CD8-positive, alpha-beta T cell (primary cell): ENCODE measurements at places on chromosomes 3 and 15.
A peak's percentile ranks its signal among the peaks of the same experiment; 100 is the strongest.

GRCh38 chr3:173465112-173465511 is 67.6 kb downstream of the NLGN1 start:
- no peak for DNase-seq

GRCh38 chr3:127853681-127854080 is 31.4 kb upstream of the MGLL start:
- no peak for DNase-seq

DNA sequence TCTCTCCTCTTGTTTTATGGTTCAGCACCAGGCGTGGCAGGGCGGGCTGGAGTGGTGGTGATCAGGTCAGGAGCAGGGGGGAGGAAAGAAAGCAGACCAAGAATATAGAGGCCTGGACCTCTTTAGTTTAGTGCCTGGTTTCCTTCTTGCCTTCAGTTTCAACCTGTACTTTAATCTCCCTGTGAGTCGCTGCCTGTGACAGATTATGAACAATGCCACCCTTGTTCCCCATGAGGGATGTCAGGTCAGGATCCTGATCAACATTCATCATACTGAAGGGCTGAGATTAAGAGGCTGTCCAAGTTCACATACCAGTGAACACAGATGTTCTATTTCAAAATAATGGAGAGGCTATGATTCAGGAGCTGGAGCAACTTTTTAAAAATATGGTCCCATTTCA is 11.4 kb downstream of the ENTPD3 start:
- DNase-seq: no peak

DNA sequence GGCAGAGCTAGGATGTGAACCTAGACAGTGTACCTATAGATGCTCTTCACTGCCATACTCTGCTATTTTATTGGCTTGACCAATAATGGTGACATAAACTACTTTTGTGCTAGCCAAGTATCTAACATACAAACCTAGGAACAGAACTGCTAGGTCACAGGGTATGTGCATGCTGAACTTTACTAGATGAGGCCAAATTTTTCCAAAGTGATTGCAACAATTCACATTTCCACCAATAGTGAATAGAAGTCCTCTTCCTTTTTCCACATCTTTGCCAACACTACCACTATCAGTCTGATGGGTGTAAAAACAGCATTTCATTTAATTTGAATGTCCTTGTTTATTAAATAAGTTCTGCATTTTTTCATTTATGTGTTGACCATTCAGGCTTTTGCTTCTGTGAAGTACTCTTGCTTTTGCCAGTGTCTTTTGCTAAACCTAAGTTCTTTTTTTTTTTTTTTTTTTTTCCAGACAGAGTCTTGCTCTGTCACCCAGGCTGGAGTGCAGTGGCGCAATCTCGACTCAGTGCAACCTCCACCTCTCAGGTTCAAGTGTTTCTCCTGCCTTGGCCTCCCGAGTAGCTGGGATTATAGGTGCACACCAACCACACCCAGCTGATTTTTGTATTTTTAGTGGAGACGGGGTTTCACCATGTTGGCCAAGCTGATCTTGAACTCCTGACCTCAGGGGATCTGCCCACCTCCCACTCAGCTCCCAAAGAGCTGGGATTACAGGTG is 54.1 kb downstream of the DCAF1 start:
- no peak for DNase-seq

GRCh38 chr3:14392231-14392630 is 10.2 kb upstream of the SLC6A6 start:
- no peak for DNase-seq

DNA sequence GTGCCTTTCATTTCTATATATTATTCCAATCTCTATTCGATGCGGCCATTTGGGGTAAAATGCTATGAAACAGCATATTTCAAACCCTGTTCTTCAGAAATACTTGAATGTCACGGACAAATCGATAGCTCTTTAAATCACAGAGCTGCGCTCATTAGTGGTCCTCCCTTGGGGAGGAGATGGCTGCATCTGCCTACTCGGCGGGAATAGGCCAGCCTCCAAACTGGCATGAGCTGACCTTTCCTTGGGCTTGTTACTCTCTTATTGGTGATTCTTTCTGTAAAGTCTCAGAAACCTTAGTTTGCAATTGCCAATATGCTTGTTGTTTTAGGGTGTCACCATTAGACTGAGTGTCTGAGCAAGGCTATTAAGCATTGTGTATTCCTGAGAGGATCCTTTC is 120.9 kb downstream of the BDH1 start:
- DNase-seq: no peak

- DNase-seq: no peak
Measured at GRCh38 chr15:70318594-70319465, 221.1 kb upstream of the TLE3 start.

DNA sequence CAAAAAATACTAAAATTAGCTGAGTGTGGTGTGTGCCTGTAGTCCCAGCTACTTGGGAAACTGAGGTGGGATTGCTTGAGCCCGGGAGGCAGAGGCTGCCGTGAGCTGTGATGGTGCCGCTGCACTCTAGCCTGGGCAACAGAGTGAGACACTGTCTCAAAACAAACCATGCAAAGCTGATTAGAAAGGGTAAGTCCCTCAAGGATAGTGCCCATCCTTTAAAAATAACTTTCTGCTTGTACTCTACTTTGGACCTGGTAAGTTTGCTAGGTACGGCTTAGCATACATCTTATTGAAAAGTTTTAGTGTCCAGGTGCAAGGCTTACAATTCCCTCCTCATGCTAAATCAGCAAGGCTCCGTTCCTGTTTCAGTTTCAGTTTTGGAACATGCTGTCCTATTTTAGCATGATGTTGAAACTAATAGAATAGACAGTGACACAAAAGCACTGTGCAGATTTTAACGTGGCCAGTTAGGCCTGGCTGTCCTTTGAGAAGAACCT is 21.4 kb downstream of the FEM1B start:
- DNase-seq: no peak

- DNase-seq: no peak
Measured at GRCh38 chr3:177107461-177108239, 89.6 kb downstream of the TBL1XR1 start.

DNA sequence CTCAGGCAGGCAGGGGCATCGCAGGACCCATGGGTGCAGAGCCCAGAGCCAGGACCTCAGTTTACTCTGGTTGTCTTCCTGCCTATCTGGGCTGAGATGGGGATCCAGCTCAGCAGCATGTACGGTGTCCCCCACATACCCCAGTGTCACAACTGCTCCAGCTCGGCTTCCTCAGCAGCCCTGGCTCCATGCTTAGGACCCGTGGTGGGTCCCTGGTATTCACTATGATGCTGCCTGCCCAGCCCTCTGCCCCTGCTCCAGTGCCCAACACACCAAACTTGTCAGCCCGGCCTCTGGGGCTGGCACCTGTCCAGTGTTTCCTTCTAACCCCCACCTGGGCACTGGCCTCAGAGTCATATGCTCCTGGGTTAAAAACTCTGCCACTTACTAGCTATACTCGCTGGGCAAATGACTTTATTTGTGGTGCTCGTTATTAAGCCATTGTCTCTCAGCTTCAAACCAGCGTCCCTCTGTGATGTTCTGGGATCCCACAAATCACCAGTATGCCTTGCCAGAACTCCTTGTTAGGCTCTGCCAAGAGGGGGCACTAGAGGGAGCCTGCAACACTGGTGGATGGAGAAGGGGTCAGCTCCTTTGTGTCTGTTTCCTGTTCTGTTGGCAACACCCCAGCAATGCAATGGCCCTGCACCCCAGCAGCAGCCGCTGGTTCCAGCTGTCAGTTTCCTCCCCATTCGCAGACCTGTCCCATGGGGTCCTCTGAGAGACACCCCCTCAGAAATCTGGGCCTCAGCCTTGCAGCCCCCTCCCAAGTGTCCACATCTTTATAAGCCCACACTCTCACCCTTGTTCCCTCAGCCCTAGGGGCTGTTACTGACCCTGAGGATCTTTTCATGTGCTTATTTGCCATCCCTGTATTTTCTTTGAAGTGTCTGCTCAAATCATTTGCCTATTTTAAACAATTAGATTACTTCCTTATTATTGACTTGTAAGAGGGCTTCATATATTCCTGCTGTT is 24.1 kb upstream of the MRPS22 start:
- DNase-seq: no peak

- peak; percentile 34 for DNase-seq
Measured at GRCh38 chr3:15051531-15051930, 13.6 kb downstream of the MRPS25 start.

DNA sequence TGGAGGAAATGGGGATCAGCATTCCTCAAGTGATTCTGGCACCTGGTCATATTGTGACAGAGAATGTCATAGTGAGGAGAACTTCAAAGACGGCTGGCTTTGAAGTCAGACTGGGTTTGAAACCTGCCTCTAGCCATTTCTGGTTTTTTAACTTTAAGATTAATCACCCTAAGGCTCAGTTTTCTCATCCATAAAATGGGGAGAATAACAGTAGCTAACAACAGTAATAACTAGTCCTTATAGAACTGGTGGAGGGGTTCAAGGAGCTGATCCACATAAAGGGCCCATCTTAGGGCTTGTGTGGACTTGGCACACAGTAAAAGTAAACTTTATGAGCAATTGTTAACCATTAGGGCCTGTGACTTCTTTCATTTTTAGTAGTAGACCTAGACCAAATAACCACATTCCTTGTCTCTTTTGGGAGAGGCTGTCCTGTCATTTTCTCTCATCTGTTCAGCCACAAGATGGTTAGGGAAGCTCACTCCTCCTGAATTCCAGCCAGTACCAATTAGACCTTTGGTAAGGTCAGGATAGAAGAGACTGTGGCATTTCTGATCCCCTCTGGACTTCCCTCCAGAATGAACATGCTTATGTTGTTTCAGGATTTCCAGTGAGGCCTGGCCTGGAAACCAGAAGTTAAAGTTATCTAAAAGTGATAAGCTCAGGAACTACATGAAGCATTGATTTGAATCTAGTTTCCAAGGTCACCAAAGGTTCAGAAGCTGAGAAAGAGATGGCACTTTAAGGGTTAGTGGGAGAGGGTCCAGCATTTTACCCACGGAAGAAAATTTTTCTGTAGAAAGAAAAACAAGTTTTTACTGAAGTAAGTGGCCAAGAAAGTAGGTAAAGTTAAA is 159.3 kb upstream of the DPH6 start:
- no peak for DNase-seq

DNA sequence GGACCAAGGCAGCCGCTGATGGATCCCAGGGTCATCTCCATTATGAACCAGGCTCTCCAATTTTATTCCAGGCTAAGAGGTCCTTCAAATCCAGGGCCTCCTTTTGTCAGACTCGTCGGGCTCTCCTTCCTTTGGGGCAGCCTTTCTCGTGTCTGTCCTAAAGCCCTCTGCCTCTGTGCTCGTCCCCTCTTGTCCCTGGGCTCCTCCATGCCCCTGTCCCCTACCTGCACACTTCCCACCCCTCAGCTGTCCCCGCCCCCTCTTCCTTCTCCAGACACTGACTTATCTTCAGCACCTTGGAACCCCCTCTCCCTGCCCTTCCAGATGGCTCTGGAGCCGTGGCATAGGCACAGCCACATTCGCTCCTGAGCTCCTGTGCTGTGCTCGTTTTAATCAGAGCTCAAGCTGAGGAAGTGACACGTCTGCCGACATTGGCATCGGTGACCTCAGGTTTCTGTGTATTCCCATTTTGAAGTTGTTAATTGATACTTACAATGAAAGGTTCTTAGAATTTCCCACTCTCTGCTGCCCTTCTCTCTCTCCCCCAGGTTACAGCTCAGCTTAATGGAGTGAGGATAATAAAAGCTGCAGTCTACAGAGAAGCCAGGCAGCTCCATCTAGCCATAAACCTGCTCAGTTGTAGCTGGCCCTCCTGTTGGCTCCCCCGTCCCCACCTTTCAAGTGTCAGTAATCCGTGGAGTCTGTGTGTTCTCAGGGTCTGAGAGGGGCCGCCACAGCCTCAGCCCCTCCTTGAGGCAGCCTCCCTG is 51.1 kb upstream of the SEC22A start:
- DNase-seq: no peak

GRCh38 chr15:66803182-66803729 is 101.2 kb downstream of the SMAD6 start:
- DNase-seq: no peak

DNA sequence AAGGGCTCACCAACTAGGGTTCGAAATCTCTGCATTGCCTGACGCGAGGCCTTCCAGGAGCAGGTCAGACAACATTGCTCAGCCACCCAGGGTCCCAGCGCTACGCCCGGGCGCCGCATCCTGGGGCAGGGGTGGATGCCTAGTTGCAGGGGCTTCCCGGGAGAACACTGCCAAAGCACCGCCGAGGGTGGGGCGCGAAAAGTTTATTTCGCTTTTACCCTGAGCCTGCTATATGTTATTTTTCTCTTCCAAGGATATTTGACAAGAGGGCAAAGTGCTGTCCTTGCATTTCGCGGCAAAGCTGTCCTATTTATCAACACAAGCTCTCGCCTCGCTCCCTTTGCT is 549 bp upstream of the SOX14 start:
- DNase-seq: no peak

DNA sequence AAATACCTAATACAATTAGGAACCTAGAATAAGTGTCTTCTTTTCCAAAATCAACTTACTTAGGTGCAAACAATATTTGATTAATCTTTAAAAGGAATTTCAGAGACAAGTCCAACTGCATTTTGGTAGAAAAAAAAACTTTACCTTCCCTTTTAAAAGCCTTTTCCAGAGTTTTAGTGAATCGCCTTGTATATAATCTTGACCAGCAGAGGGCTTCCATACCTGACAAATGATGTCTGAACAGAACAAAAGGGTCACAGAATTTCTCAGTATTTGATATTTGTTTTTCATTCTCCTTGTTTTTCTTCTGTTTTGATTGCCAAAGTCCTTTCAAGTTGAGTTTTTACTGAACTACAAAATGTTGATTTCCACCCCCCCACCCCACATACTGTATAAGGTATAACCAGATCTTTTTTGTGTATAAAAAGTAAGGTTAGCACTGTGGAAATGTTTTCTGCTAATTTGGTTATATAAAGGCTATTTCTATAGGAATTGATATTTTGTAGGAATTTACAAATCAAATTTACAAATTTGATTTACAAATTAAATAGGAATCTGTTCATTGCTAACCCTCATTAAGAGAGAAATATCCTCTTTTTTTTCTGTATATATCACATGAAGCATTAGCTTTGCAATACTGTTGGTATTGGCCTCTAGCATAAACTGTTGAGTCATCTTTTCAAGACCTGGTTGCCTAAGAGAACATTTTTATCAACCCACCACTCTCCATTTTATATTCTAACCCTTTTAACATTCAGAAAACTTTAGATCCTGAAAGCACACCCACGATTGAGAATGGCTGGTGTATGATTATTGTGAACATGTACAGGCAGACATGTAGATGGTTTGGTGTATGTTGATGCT is 464.1 kb upstream of the RARB start:
- no peak for DNase-seq

- DNase-seq: no peak
Measured at GRCh38 chr3:150738688-150739087, 24.3 kb downstream of the SIAH2 start.

DNA sequence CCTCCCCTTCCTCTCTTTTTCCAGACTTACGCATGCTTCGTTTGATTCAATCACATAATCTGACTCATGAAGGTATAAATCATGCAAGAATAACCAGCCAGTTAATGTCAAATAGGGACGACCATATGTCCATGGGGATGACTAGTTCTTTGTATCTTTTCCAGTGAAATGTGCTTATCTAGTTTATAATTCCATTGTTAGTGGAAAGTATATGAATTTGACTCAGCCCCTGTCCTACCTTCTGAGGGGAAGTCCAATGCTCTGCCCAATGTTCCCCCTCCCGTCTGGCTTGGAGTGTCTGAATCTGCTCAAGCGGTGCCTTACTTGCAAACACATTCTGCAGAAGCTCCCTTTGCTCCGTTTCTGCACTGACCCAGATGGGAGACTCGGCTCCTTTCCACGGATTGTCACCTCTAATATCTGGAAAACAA is 55.0 kb upstream of the EPHB3 start:
- DNase-seq: no peak

- peak; percentile 30 for DNase-seq
Measured at GRCh38 chr15:42650208-42651066, 75.0 kb downstream of the STARD9 start.
